ENCODE measurements at places on chromosomes 5 and 9.
A peak's percentile ranks its signal among the peaks of the same experiment; 100 is the strongest.

DNA sequence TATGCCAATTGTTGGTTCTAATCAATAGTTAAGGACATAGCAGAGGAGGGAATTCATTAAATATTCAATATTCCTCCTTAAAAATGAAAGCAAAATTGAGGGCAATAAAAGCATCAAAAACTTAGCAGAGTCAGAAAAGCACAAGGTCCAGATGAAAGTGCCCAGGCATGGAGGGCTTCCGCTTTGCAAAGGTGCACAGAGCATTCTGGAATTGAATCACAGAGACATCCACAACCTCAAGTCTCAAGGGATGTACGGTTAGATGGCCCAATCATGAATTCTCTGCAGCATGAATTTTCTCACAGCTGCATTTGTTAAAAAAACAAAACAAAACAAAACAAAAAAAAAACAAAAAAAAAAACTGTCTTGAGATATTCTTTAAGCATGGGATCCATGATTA lies 253.7 kb downstream of the SPOCK1 start:
- no peak for DNase-seq

DNA sequence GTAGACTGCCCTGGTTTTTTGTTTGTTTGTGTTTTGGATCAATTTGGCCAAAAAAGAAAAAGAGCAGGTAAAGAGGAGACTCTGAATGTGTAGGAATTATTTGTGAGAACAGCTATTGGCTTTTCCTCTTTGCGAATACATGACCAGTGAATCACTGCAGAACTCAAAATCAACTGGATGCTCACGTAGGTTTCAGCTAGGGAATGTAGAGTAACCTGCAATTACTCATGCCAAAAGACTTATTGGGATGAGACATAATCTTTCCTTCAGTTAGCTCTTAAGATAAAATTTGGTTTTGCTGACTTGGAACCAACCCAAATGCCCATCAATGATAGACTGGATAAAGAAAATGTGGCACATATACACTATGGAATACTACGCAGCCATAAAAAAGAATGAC lies 348.0 kb downstream of the NPR3 start:
- DNase-seq, result peak; percentile 35

- peak; percentile 76 for DNase-seq
Observed at GRCh38 chr9:72947984-72948465, 4.8 kb downstream of the ALDH1A1 start.

GRCh38 chr5:104594850-104595249 lies 1032.3 kb upstream of the NUDT12 start:
- no peak for DNase-seq

DNA sequence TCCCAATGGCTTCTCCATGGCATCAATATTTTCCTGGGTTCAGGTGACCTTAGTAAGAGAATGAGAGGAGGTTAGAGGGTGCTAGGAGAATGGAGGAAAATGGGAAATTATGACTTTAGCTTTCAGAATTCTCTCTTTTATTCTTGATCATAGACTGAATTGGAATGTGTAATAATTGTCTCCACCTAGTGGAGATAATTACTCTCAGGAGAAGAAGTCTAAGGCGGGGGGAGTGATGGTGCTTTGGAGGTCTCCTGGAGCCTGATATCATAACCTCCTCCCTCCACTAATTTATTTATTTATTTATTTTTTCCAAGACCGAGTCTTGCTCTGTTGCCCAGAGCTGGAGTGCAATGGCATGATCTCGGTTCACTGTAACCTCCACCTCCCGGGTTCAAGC lies 221.3 kb downstream of the GRIA1 start:
- DNase-seq, result no peak

- DNase-seq, result peak; percentile 26
Observed at GRCh38 chr9:81848472-81848871, 79.8 kb upstream of the SPATA31D4 start.

DNA sequence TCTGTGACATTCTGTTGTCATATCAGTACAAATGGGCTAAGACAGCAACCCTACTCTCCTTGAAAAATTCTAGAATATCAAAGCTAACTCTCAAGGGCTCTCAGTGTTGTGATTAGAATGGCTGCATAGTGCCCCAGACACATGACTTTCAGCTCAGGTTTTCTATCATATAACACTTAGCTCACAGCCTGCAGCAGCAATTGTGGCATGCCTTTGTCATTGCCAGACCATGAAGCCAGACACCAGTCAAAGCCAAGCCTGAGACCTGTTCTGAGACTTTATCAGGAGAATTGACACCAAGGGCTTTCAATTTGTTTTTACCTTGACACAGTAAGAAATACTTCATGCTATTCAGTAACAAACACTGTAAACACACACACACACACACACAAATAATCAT lies 159.0 kb upstream of the SNX2 start:
- DNase-seq, result no peak

GRCh38 chr5:10481241-10481935 lies 39.7 kb downstream of the ROPN1L start:
- DNase-seq, result no peak

DNA sequence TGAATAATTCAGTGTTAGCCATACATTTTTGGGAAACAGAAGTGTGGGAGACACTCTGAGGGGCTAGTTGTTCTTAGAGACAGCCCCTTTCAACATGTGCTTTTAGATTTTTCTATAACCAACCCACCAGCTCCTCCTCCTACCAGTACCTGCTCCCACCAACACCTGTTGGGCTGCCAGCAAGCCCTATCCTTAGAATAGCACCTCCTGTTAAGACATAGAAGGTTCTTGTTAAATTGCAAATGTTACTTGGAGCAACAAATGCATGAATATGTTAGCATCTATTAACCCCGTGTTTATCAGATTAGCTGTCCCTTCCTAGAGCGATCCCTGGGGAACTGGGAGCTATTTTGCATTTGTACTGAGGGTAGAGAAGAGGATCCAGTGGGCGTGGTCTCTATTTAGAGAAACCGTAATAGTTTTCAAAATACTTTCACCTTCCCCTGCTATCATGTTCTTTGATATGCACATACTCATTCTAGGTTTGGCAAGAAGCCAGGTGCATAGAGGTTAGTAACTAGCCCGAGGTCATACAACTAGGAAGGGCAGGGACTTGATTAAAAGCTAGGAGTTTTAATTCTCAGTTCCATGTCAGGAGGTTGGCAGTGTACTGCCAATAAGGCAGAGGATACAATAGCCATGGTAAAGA lies 334.4 kb downstream of the KCTD16 start:
- no peak for DNase-seq

DNA sequence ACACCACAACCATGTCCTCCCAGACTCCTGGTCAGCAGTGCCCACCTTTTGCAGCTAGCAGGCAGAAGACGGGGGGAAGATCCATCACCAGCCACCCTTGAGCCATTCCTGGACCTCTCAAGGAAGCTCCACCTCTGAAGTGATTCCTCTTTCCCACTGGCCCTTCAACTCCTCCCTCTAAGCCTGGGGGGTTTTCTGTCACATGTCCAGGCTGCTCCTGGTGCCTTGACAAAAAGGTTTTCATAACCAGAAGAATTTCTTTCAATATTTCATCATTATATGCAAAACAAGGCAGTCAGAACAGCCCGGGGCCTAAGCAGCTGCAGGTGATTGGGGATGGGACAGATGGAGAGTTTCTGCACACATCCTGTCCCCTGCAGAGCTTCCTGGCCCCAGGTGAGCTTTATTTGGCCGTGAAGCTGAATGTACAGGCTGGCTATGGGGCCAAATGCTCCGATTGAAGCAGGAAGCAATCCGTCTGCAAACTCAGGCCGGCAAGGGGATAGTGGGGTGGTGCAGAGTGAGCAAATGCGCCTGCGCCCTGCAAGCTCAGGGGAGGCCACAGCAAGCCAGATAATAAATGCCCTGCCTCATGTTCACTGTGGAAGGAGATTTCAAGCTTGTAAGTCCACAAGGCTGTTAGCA lies 173.5 kb downstream of the C5orf15 start:
- DNase-seq, result no peak

DNA sequence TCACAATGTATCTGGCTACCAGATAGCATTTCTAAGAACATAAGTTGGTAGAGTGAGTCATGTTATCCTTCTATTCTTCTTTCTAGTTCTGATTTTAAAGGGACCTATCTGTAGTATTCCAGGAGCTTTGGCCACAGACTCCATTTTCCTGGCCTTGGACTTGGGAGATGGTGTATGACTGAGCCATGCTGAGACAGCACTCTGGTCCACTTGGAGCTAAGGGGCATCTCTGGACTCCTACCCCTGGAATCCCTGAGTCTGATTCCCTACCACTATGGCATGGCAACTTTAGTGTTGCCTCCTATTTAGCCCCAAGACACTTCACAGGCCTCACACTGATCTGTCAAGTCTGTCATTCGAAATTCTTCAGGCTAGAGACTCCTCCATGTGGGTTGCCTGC lies 58.8 kb downstream of the BAAT start:
- DNase-seq, result no peak

- no peak for DNase-seq
Observed at GRCh38 chr5:54629115-54629514, 111.6 kb downstream of the SNX18 start.

GRCh38 chr5:117869596-117869995 lies 1118.8 kb downstream of the DTWD2 start:
- DNase-seq, result no peak

DNA sequence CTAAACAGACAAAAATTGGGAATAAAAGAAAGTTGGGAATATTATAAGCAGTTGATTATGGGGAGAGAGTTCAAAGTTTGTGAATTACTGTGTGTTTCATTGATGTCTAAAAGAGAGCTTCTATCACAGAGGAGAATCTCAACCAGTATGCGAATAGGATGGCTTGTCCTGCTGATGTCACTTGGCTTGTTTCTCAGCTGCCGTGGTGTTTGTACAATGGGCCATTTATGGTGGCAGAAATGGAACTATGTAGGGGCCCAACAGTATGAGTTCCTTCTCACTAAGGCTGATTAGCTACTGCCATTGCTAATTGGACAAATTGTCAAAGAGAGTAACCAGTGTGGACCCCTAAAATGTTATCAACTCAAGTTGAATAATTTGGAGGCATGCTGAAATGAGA lies 103.9 kb downstream of the ST8SIA4 start:
- DNase-seq, result no peak

DNA sequence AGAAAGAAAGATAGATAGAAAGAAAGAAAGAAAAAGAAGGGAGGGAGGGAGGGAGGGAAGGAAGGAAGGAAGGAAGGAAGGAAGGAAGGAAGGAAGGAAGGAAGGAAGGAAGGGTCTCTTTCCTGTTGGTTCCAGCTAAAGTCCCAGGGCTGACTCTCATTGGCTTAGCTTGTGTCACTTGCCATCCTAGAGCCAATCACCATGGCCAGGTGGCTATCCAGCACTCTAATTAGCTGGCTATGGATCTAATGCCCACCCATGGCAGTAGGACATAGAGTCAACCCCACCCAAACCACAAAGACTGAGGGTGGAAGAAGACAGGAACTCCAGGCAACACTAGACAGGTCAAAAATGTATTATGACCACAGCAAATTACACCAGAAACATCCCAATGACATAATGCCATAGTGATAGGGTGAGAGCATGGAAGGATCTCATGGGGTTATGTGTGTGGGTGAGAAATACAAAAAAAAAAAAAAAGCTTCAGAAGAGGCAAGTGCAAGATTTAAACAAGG lies 10.8 kb upstream of the CPLX2 start:
- no peak for DNase-seq

Data from RCC 7860 (cell line).